ENCODE measurements at places on chromosomes 16 and 17. TPM values are rescaled to one million over a fixed set of nuclear protein-coding genes. Genes with fewer than 3 reads are reported as not detected.

KRT28 gene
- not detected for total RNA-seq

GRCh38 chr16:80176114-80176513, 364.7 kb upstream of the DYNLRB2 start:
- H3K4me1 ChIP-seq, result peaks cover 9% of the 10 kb centered on the region
- H3K36me3 ChIP-seq, result no peaks in the 10 kb centered on the region
- peak; percentile 25 for DNase-seq

DNA sequence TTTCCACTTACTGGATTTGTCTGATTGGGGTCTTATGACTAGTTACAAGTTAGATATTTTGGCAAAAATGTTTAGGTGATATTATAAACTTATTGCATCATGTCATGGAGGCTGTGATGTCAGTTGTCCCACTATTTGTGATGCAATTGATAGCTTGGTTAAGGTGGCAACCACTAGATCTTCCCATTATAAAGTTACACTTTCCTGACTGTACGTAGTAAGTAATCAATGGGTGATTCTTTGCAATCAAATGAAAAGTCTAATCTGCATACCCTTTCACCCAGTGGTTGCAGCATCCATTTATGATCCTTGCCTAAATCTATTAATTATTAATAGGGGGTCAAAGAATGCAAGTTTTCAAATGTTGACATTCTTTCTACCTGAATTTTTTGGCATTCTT, 4.4 kb upstream of the PCTP start:
- H3K4me3 ChIP-seq, result no peak overlapping the region
- no peaks in the 10 kb centered on the region for H3K36me3 ChIP-seq
- peaks cover 14% of the 10 kb centered on the region for H3K4me1 ChIP-seq
- H3K27me3 ChIP-seq, result peaks cover 11% of the 10 kb centered on the region
- no peak overlapping the region for H3K27ac ChIP-seq
- DNase-seq, result no peak

GP2 gene
- total RNA-seq, result not detected

DNA sequence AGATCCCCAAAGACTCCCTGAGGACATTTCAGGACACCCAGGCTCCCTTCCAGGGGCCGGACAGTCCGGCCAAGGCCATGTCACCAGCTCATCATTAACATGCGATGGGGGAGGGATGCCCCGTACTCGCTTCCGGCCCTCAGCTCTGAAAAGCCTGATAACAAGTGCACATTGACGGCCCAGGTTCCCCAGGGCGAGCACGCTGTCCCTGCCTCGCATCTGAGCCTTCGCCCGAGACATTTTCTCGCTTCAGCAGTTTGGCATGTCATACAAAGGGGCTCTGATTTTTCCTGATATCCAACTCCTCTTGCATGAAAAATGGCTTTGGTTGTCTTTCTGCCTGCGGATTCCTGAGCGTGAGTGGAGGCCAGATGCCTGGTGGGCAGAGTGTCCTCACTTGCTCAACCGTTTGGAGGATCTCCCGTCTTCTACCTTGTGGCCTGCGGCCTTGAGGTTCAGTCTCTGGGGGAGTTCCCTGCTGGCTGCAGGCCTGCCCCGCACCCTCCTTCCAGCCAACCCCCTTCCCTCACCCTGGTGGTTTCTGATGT, 14.1 kb downstream of the CACNG4 start:
- no peaks in the 10 kb centered on the region for H3K36me3 ChIP-seq
- H3K27me3 ChIP-seq, result peaks cover 53% of the 10 kb centered on the region
- H3K4me1 ChIP-seq, result peaks cover 6% of the 10 kb centered on the region
- DNase-seq, result no peak
- no peak overlapping the region for H3K27ac ChIP-seq
- no peak overlapping the region for H3K4me3 ChIP-seq

TUBB3 gene
- total RNA-seq, result 208 TPM

- no peak overlapping the region for H3K27ac ChIP-seq
- peaks cover 2% of the 10 kb centered on the region for H3K27me3 ChIP-seq
- DNase-seq, result no peak
- H3K4me1 ChIP-seq, result no peaks in the 10 kb centered on the region
Observed at GRCh38 chr17:1899403-1900000, 69.7 kb downstream of the RPA1 start.

All from HFFc6 (cell line).